ENCODE measurements at places on chromosomes 6 and 20. TPM values are rescaled to one million over a fixed set of nuclear protein-coding genes. Genes with fewer than 3 reads are reported as not detected.

PDYN gene
- total RNA-seq: not detected

ELOVL2 gene
- total RNA-seq: 6.2 TPM

CRNKL1 gene
- total RNA-seq: 47.9 TPM

IP6K3 gene
- total RNA-seq: 0.95 TPM

ZFAND3 gene
- 25.4 TPM for total RNA-seq

OR2B6 gene
- total RNA-seq: not detected

ADAM33 gene
- total RNA-seq: 88.2 TPM

GTSF1L gene
- total RNA-seq: not detected

ARHGAP18 gene
- 39.5 TPM for total RNA-seq

LHFPL5 gene
- total RNA-seq: not detected

GSS gene
- total RNA-seq: 24.9 TPM

IRF4 gene
- total RNA-seq: 2.0 TPM

TMEM217 gene
- 3.4 TPM for total RNA-seq

DNA sequence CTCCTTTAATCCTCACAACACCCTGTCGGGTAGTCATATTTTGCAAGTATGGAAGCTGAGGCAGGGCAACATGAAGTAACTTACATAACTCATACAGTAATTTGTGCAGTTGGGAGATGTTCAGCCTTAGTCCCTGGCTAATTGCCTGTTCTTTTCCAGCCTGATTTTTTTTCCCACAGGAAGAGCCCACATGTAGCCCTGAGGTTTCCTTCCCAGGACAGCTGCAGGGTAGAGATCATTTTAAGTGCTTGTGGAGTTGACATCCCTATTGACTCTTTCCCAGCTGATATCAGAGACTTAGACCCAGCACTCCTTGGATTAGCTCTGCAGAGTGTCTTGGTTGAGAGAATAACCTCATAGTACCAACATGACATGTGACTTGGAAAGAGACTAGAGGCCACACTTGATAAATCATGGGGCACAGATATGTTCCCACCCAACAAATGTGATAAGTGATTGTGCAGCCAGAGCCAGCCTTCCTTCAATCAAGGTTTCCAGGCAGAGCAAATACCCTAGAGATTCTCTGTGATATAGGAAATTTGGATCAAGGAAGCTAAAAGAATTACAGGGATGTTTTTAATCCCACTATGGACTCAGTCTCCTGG lies 5.0 kb upstream of the BTN2A1 start:
- DNase-seq: no peak

- no peak for DNase-seq
Observed at GRCh38 chr20:46289432-46289831, 18.9 kb downstream of the CDH22 start.

GRCh38 chr6:8240301-8240700 lies 138.0 kb upstream of the EEF1E1 start:
- no peak for DNase-seq

- no peak for DNase-seq
Observed at GRCh38 chr6:95384988-95385387, 192.3 kb upstream of the MANEA start.

- no peak for DNase-seq
Observed at GRCh38 chr6:14711056-14711703, 534.7 kb upstream of the JARID2 start.

DNA sequence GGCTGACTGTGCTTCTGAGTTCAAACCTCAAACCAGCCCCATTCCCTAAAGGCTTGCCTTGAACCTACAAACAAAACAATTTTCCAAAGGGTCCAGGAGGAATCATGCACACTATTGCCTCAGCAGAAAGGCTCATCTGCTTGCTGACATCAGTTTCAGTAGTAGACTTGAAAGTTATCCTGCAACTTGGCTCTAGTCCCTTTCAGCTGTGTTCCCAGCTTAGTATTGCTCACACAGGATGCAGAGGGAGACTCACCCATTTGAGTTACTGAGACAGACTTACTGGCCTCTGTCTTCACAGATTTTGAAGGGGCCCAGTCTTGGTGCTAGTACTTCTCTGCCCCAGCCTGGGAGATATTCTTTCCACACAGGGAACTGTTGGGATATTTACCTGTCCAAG lies 38.5 kb upstream of the TFB1M start:
- no peak for DNase-seq

- no peak for DNase-seq
Observed at GRCh38 chr6:90599151-90599550, 12.3 kb upstream of the MAP3K7 start.

- DNase-seq: no peak
Observed at GRCh38 chr6:25583906-25584305, 68.1 kb upstream of the SCGN start.

GRCh38 chr20:16170406-16170971 lies 402.8 kb downstream of the KIF16B start:
- no peak for DNase-seq

GRCh38 chr6:142518126-142518525 lies 216.3 kb downstream of the ADGRG6 start:
- no peak for DNase-seq

DNA sequence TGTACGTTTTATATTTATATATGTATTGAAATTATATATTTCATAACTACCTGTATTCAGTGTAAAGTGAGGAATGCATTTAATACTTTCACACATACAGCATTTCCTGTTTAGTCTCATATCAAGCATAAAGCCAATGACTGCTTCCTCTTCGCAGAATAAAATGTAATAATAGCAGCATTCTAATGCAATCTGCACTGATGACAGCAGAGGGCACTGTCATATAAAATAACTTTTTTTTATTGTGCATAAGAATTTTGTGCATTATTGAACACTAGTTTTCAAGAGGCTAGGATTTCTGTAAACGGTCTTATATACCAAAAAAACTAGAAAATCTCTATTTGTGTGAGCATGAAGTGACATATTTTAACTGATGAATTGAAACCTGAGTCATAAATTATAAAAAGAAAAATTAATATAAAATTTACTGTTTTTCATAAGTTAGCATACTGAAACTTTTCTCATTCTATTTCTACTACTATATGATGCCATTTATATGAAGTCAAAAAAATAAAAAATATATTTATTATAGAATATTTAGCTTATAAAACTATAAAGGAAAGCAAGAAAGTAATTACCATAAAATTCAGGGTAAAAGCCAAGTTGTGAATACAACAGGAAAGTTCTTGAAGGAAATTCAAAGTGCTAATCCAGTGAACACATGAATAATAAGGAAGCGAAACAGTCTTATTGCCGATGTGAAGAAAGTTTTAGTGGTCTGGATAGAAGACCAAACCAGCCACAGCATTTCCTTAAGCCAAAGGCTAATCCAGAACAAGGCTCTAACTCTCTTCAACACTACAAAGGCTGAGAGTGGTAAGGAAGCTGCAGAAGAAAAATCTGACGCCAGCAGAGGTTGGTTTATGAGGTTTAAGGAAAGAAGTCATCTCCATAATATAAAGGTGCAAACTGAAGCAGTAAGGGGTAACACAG lies 36.3 kb downstream of the RNF146 start:
- no peak for DNase-seq

DNA sequence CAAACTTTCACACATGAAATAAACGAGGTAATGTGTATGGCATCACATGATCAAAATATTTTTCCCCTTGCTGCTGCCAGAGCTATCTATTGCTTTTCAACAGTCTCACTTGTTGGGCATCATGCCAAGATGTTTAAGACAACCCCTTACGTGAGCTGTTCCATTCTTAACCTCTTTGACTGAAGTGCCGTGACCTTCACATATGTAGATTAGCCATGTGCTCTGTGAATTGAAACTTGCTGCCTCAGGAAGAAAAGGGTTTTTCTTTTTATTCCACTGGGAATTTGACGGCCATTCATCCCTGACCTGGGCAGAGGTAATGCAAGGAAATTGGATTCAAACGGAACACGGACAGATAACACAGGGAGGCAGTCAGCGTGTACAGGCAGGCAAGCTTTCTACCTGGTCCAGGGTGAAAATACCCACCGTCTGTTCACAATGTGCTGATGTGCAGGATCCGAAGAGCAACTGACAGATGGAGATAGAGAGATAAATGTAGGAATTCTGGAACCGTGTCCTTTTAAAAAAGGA lies 14.2 kb downstream of the ARID1B start:
- no peak for DNase-seq

- no peak for DNase-seq
Observed at GRCh38 chr6:23690453-23691049, 435.5 kb upstream of the NRSN1 start.

DNA sequence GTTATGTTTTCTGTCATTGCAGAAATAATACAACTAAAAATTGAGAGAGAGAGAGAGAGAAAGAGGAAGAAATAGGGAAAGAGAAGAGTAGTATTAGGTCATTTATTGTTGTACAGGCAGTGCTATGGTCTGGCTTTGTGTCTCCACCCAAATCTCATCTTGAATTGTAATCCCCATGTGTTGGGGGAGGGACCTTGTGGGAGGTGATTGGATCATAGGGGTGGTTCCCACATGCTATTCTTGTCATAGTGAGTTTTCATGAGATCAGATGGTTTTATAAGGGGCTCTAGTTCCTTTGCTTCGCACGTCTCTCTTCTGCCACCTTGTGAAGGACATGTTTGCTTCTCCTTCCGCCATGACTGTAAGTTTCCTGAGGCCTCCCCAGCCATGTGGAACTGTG lies 677.4 kb upstream of the CHD6 start:
- DNase-seq: no peak

DNA sequence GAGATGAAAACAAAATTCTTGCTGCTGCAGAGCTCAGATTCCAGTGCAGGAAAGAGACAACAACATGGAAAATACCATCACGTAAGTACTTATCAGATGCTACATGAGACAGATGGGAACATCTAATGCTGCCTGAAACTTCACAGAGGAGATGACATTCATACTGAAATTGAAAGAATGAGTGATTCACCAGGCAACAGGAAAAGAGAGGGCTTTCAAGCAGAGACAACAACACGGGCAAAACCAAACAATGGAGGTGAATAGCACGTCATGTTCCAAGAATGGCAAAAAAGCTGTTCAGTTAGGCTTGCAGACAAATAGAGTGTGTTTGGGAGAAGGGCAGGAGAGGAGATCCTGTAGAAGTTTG lies 39.3 kb downstream of the GTF2H5 start:
- no peak for DNase-seq

- DNase-seq: no peak
Observed at GRCh38 chr20:53664121-53664520, 70.5 kb upstream of the ZNF217 start.

DNA sequence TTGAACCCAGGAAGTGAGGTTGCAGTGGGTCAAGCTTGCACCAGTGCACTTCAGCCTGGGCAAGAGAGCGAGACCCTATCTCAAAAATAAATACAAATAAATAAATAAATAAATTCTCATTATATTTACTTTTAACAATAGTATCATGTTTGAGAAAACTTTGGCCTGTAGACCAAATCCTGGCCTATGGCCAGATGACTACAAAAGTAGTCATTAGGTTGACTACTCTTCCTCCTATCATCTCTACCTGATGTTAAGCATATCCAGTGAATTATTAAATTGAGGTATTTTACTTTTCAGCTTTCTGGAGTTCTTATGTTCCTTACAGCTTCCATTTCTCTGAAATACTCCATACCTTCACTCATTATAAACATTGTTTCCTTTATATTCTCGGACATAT lies 280.6 kb downstream of the LAMA2 start:
- no peak for DNase-seq

DNA sequence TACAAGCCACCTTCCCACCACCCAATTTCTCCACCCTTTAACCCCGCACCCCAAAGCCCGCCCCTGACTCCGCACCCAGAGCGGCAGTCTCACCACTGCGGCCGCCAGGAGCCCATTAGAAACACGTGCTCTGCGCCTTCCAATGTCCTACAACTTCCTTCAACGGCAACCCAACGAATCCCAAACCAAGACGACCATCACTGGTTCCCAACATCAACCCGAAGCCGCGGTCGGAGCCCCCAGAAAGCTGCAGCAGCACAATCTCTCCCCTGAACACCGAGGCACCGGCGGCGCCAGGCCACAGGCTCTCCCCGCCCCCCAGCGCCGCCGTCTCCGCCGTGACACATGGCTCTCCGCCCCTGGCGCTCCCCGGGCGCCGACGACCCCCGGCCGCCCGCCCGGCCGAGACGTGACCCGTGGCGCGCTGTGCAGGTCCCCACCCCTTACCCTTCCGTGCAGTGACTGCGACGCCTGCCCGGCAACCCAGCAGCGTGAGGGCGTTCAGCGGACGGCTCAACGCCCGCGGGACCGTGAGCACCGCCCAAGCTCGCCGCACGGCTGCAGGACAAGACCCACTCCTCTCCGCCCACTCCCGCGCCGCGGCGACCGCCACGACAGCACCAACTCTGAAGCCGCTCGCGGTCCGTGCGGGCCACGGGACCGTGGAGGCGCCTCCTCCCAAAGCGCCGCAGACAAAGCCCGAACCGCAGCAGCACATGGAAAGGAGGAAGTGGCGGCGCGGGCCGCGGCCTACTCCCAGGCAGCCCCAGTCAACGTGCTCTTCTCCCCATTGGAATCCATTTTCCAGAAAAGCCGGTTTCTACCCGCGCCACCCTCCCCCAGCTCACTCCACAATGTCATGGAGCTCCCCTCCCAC lies 551 bp downstream of the SYNCRIP start:
- DNase-seq: no peak

- DNase-seq: no peak
Observed at GRCh38 chr20:55582498-55582897, 422.8 kb downstream of the CBLN4 start.

Measured in urinary bladder (tissue), 4 donors.